ENCODE measurements at places on chromosomes 3 and 15. TPM values are rescaled to one million over a fixed set of nuclear protein-coding genes. Genes with fewer than 3 reads are reported as not detected.
A peak's percentile ranks its signal among the peaks of the same experiment; 100 is the strongest.

DNA sequence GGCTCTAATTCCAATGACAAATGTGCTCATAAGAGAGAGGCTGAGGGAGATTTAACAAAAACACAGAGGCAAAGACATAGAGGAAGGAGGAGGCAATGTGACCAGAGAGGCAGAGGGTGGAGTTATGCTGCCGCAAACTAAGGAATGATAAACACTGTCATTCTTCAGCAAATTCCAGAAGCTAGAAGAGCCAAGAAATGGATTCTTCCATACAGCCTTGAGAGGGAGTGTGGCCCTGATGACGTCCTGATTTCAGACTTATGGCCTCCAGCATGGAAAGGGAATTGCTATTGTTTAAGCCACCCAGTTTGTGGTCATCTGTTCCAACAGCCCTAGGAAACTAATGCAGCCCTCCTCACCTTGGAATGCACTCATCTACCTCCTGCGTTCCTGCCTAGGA lies 30.5 kb downstream of the CD47 start:
- H3K36me3 ChIP-seq: peaks cover 11% of the 10 kb centered on the region
- H3K27ac ChIP-seq: no peak overlapping the region
- H3K4me1 ChIP-seq: peaks cover 3% of the 10 kb centered on the region
- no peak overlapping the region for H3K4me3 ChIP-seq

DNA sequence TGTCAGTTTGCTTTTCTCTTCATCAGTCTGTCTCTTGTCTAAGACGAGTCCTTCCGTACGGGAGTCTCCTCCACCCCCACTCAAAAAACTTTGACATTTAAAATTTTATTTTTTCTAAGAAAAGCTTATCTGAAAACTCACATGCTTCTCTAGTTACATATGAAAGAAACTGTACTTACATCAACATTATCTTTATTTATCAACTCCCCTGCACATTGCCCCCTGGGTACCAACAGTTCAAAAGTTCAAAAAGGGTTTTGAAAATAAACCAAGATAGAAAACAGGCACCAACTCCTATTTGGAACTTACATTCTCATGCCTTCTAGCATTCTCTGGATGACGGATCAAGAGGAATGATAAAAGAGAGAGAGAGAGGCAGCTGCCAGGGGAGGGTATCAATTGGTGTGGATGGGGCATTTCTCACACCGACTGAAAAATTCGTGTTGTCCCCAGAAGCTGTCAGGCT lies 182.5 kb downstream of the FOXP1 start:
- H3K4me1 ChIP-seq: peaks cover 36% of the 10 kb centered on the region
- H3K27ac ChIP-seq: no peak overlapping the region
- no peak for DNase-seq
- no peaks in the 10 kb centered on the region for H3K36me3 ChIP-seq
- H3K4me3 ChIP-seq: no peak overlapping the region
- no peaks in the 10 kb centered on the region for H3K27me3 ChIP-seq

DNA sequence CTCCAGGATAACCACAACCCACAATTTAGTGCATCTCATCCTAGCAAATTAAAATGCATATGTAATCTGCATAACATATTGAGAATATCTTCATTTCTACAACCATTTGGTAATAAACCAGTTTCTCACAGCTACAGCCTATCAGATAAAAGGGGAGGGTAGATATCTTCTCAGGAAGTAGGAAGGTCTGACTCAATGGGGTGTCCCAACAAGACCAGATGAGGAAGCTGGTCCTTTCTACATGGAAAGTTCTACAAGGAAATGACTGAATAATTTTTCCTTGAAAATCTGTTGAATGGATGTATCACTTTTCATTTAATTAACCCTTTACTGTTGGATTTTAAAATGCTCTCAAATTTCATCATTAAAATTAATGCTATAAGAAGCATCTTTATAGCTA lies 17.4 kb upstream of the TMPRSS7 start:
- H3K4me1 ChIP-seq: peaks cover 14% of the 10 kb centered on the region
- DNase-seq: no peak
- no peaks in the 10 kb centered on the region for H3K36me3 ChIP-seq
- H3K4me3 ChIP-seq: no peak overlapping the region
- no peak overlapping the region for H3K27ac ChIP-seq

DNA sequence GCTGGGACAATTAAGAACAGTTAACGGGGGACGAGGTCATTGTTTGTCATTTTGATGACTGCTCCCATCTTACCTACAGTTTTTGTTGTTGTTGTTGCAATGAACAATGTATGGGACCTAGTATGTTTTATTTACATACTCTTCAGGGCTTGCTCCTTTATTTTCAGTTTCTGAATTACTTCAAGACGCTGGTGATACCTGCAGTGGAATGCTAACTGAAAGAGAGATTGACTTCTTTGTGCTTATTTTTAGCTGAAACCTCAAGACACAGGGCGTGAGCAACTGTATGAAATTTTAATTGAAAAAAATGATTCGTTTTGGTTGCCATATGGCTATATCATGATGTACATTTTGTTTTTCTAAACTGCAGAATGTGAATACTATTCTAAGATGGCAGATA lies 297.9 kb downstream of the EDEM1 start:
- no peak overlapping the region for H3K4me3 ChIP-seq
- H3K36me3 ChIP-seq: no peaks in the 10 kb centered on the region
- no peak for DNase-seq
- no peak overlapping the region for H3K27ac ChIP-seq
- no peaks in the 10 kb centered on the region for H3K4me1 ChIP-seq

DNA sequence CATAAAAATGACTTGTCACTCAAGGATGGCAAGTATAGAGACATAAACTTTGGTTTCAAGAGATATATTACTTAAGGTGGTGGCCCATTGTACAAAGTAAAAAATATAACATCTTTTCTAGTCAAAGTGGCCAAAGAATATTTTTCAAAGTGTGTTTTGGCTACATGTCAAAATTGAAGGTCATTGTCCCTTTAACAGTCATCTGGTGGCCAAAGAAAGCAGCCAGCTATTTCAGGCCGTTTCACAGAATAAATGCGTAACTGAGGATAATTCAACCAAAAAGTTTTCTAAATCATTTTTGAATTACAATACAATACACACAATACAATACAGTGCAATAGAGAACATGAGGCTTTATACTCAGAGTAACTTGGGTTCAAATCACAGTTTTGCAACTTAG lies 4.2 kb upstream of the CDIN1 start:
- H3K27me3 ChIP-seq: no peaks in the 10 kb centered on the region
- peak overlapping the region; percentile 37 for H3K27ac ChIP-seq
- H3K4me1 ChIP-seq: peaks cover 6% of the 10 kb centered on the region
- H3K36me3 ChIP-seq: no peaks in the 10 kb centered on the region

- no peak for DNase-seq
- no peak overlapping the region for H3K4me3 ChIP-seq
- peaks cover 75% of the 10 kb centered on the region for H3K27me3 ChIP-seq
- H3K4me1 ChIP-seq: peaks cover 17% of the 10 kb centered on the region
Observed at GRCh38 chr3:128495435-128495970, 2.5 kb upstream of the GATA2 start.

GRCh38 chr3:14699643-14700042 lies 24.7 kb downstream of the C3orf20 start:
- H3K27me3 ChIP-seq: no peaks in the 10 kb centered on the region
- H3K27ac ChIP-seq: no peak overlapping the region
- no peak overlapping the region for H3K4me3 ChIP-seq
- DNase-seq: no peak

GRCh38 chr15:40293905-40294895 lies 11.3 kb upstream of the ANKRD63 start:
- H3K4me1 ChIP-seq: no peaks in the 10 kb centered on the region
- H3K27me3 ChIP-seq: peaks cover 6% of the 10 kb centered on the region
- no peak for DNase-seq
- no peak overlapping the region for H3K27ac ChIP-seq
- H3K4me3 ChIP-seq: no peak overlapping the region
- H3K36me3 ChIP-seq: no peaks in the 10 kb centered on the region

WNT7A gene
- total RNA-seq: 4.8 TPM

GRCh38 chr3:8458238-8458661 lies 43.4 kb upstream of the LMCD1 start:
- H3K4me1 ChIP-seq: peaks cover 2% of the 10 kb centered on the region
- DNase-seq: no peak
- no peaks in the 10 kb centered on the region for H3K27me3 ChIP-seq
- H3K4me3 ChIP-seq: no peak overlapping the region

GRCh38 chr3:64798316-64798715 lies 110.5 kb upstream of the ADAMTS9 start:
- no peak overlapping the region for H3K4me3 ChIP-seq
- H3K27ac ChIP-seq: no peak overlapping the region
- DNase-seq: no peak
- no peaks in the 10 kb centered on the region for H3K36me3 ChIP-seq
- peaks cover 5% of the 10 kb centered on the region for H3K4me1 ChIP-seq

GRCh38 chr3:140128217-140128616 lies 193.2 kb downstream of the CLSTN2 start:
- no peaks in the 10 kb centered on the region for H3K4me1 ChIP-seq
- no peaks in the 10 kb centered on the region for H3K36me3 ChIP-seq
- H3K27me3 ChIP-seq: no peaks in the 10 kb centered on the region
- peak; percentile 10 for DNase-seq
- no peak overlapping the region for H3K4me3 ChIP-seq

GP5 gene
- total RNA-seq: 0.49 TPM

DNA sequence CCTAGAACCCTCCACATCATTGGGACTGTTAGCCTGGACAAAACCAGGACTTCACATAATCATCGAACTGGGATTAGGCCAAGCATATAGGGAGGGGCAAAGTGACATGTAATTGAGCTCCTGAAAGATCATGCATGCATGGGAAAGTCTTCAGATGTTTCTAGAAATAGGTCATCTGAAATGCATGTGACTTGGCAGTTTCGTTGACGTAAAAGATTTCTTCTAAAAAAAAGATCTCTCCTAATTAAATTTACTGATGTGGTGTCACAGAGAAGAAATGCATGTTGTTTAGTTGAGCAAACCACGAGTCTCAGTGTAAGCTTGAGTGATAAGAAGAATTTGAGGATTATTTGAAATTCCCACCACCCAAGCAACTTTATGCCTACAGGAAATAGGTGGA lies 70.0 kb upstream of the LIMD1 start:
- DNase-seq: peak; percentile 99
- H3K27me3 ChIP-seq: no peaks in the 10 kb centered on the region
- H3K27ac ChIP-seq: no peak overlapping the region
- no peak overlapping the region for H3K4me3 ChIP-seq
- H3K4me1 ChIP-seq: peaks cover 40% of the 10 kb centered on the region
- peaks cover 4% of the 10 kb centered on the region for H3K36me3 ChIP-seq

DNA sequence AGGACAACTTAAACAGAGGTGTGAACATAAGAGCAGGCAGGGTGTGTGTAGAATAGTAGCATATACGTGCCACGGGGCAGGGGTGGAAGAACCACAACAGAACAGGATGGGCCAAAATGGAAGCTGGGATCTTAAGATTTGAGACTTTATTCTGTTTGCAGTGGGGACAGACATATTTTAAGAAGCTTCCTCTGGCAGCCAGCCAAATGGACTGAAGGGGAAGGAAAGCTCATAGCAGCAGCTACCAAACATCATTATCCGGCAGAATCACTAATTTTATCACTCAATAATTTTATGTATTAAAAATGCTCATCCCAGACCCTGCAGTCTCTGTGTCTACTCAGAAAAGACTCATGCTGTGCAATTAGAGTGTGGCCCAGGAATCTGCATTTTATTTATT lies 130.9 kb upstream of the CTDSPL start:
- no peaks in the 10 kb centered on the region for H3K36me3 ChIP-seq
- H3K27me3 ChIP-seq: no peaks in the 10 kb centered on the region
- DNase-seq: peak; percentile 52
- H3K4me3 ChIP-seq: no peak overlapping the region

GRCh38 chr3:100972867-100973266 lies 20.4 kb downstream of the ABI3BP start:
- H3K36me3 ChIP-seq: no peaks in the 10 kb centered on the region
- H3K27me3 ChIP-seq: no peaks in the 10 kb centered on the region
- no peak overlapping the region for H3K27ac ChIP-seq
- DNase-seq: no peak
- H3K4me1 ChIP-seq: peaks cover 20% of the 10 kb centered on the region

DNA sequence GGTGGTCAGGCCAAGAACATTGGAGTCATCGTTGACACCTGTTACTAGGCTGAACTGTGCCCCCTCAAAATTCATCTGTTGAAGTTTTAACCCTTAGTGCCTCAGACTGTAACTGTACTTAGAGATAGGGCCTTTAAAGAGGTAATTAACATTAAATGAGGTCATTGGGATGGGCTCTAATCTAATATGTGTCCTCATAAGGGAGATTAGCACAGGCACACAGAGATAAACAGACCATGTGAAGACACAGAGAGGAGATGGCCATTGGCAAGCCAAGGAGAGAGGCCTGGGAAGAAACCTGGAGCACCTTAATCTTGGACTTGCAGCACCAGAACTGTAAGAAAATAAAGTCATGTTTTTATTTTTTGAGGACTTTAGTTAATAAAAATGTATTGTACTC lies 59.6 kb downstream of the PLCL2 start:
- no peak overlapping the region for H3K4me3 ChIP-seq
- no peaks in the 10 kb centered on the region for H3K27me3 ChIP-seq
- no peak for DNase-seq
- no peaks in the 10 kb centered on the region for H3K36me3 ChIP-seq
- H3K4me1 ChIP-seq: peaks cover 23% of the 10 kb centered on the region

DNA sequence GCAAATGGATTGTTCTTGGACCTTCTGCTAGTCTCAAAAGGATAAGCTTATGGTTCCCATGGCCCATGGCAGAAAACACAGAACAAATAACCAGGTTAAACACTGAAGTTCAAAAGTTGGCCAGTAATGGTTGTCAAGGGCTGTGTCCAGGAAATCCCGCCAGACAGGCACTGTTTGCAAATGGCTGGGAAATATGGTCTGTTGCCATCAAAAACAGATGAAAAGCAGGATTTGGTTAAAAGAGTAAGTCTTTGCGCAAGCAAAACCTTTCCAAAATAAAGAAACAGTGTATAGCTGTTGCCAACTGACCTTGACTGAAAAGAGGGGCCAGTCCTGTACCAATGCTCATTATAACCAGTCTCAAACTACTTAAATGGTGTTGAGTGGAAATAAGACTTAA lies 58.6 kb downstream of the WWTR1 start:
- no peak overlapping the region for H3K27ac ChIP-seq
- no peak overlapping the region for H3K4me3 ChIP-seq
- H3K27me3 ChIP-seq: no peaks in the 10 kb centered on the region
- peaks cover 14% of the 10 kb centered on the region for H3K4me1 ChIP-seq

DNA sequence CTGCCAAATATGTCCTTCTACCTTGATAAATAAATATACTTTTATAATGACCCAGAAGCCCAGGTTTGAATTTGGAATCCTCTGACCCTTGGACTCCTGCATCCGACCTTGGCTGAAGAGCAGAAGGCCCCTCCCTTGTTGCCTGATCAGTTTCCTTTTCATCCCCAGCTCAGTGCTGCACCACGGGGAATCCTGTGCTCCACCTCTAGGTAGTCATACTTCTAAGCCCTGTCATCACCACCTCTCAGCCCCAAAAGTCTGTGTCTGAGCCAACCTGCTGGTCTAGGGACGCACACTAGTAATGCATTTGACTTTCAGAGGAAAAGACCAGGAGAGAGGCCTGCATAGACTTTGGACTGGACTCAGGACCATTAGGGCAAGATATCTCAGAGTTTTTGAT lies 310.6 kb downstream of the NLGN1 start:
- H3K27me3 ChIP-seq: no peaks in the 10 kb centered on the region
- no peak overlapping the region for H3K27ac ChIP-seq
- H3K36me3 ChIP-seq: no peaks in the 10 kb centered on the region
- DNase-seq: no peak
- no peak overlapping the region for H3K4me3 ChIP-seq

KBTBD13 gene
- total RNA-seq: 0.21 TPM
